ENCODE measurements at places on chromosomes 2 and 18. TPM values are rescaled to one million over a fixed set of nuclear protein-coding genes. Genes with fewer than 3 reads are reported as not detected.

The COX7A2L gene
- 201 TPM for total RNA-seq

The RBM43 gene
- total RNA-seq, result 0.52 TPM

The NOL4 gene
- total RNA-seq, result 1.8 TPM

- no peak for DNase-seq
- no peaks in the 10 kb centered on the region for H3K36me3 ChIP-seq
- no peak overlapping the region for H3K4me3 ChIP-seq
- H3K27ac ChIP-seq, result no peak overlapping the region
- H3K4me1 ChIP-seq, result peaks cover 9% of the 10 kb centered on the region
- H3K27me3 ChIP-seq, result no peaks in the 10 kb centered on the region
Observed at GRCh38 chr2:143124445-143124844, 4.8 kb upstream of the ARHGAP15 start.

GRCh38 chr2:23745068-23745725 is 181.7 kb downstream of the ATAD2B start:
- H3K4me1 ChIP-seq, result no peaks in the 10 kb centered on the region
- H3K4me3 ChIP-seq, result no peak overlapping the region
- H3K27ac ChIP-seq, result no peak overlapping the region
- no peak for DNase-seq
- no peaks in the 10 kb centered on the region for H3K36me3 ChIP-seq
- H3K27me3 ChIP-seq, result no peaks in the 10 kb centered on the region

- no peak overlapping the region for H3K27ac ChIP-seq
- H3K4me1 ChIP-seq, result no peaks in the 10 kb centered on the region
- no peaks in the 10 kb centered on the region for H3K36me3 ChIP-seq
- peaks cover 40% of the 10 kb centered on the region for H3K27me3 ChIP-seq
Observed at GRCh38 chr18:58927659-58928058, 63.0 kb downstream of the ZNF532 start.

GRCh38 chr18:6242004-6242403 is 172.7 kb downstream of the L3MBTL4 start:
- peaks cover 20% of the 10 kb centered on the region for H3K36me3 ChIP-seq
- H3K27ac ChIP-seq, result no peak overlapping the region
- no peak for DNase-seq
- no peak overlapping the region for H3K4me3 ChIP-seq
- no peaks in the 10 kb centered on the region for H3K4me1 ChIP-seq
- no peaks in the 10 kb centered on the region for H3K27me3 ChIP-seq

DNA sequence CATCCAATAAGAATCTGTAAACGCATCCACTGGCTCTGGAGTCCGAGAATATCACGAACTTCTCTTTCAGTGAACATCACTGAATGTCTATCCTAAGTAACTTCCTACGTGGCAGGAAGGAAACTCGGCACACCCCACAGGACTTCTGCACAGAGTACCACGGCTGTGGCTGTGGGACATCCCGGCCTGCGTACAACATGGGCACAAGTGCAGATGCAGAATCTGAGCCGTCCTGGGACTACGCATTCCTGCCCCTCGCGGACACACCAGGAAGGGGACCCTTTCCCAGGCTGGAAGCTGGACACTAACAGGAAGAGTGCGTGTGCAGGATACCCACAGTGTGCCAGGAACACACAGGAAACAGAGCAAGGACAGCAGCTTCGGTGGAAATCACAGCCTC is 60.6 kb downstream of the ZNF516 start:
- DNase-seq, result no peak
- peaks cover 53% of the 10 kb centered on the region for H3K36me3 ChIP-seq
- no peaks in the 10 kb centered on the region for H3K27me3 ChIP-seq
- H3K4me1 ChIP-seq, result no peaks in the 10 kb centered on the region
- no peak overlapping the region for H3K27ac ChIP-seq

DNA sequence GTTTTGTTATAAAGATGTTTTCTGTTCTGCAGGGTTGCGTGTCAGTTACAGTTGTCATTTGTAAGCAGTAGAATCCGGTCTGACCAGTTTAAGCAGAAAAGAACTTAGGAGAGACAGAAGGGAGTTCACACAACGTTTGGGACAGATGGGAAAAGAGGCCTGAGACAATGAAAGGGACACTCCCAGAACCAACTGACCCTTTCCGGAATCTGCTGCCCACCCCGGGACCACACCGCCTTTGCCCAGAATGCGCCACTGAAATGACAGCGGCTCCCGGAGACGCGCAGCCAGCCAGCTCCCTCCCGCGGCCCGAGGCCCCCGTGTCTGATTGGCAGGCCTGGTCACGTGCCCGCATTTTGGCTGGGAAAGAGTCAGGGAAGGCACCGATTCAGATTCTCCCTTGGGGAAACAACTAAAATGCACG is 244.6 kb downstream of the BCL2 start:
- peaks cover 14% of the 10 kb centered on the region for H3K4me1 ChIP-seq
- H3K36me3 ChIP-seq, result no peaks in the 10 kb centered on the region
- H3K27me3 ChIP-seq, result 0 out of 3 replicates have a peak, but pooled peaks cover 2% of the 10 kb centered on the region
- H3K27ac ChIP-seq, result no peak overlapping the region
- peak; percentile 12 for DNase-seq

Data from HepG2 (cell line).